GM12891 (cell line): ENCODE measurements at places on chromosomes 7 and 10.

DNA sequence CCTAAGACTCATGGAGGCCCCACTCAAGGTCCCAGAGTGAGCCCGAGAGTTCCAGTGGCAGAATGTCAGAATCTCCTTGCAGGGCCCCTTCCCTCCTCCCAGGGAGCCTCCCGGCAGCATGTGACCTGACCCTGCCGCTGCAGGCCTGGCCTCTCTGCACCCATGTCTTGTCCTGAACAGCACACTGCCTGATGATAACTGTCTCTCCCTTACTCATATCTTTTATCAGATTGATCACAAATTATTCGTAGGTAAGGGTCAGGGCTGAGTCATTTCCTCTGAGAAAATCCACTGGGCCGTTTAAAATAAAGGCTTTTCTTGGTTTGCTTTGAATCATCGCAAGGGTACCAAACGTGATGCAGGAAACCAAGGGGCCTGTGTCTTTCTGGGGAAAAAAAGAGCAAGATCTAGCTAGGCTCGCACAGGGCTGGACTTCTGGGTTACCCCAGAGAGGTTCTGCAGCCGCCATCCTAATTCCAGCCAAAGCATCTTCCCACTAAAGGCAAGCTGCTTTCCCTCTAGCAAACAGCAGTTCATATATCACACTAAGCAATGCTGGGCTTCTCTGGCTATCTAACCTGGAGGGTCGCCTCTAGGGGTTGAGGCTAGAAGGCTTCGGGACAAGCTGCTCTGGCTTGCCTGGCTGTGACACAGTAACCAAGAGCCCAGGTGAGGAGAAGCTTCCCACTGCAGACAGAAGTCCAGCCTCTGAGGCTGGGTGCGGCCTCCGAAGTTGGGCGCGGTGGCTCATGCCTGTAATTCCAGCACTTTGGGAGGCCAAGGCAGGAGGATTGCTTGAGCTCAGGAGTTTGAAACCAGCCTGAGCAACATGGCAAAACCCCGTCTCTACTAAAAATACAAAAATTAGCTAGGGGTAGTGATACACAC is 104.9 kb downstream of the SPDYE5 start:
- peak; percentile 48 for DNase-seq

DNA sequence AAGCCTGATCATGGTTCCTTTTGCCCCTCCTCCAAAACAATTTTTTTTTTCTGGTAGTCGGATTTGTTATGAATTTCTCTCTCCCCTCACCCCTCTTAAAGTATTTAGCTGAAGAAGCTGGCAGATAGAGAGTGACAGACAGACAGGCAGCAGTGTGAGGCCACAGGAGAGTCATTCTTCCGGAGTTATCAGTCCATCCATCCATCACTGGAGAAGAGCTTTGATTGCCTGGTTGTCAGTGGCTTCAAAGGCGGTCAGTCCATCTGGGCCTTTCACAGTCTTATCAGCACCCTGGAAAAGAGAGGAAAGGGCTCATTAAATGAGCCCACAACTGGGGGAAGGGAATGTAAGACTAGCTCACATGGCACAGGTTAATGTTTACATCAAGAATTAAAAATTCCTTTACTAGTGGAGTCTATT is 47.4 kb downstream of the MTPN start:
- no peak for DNase-seq

DNA sequence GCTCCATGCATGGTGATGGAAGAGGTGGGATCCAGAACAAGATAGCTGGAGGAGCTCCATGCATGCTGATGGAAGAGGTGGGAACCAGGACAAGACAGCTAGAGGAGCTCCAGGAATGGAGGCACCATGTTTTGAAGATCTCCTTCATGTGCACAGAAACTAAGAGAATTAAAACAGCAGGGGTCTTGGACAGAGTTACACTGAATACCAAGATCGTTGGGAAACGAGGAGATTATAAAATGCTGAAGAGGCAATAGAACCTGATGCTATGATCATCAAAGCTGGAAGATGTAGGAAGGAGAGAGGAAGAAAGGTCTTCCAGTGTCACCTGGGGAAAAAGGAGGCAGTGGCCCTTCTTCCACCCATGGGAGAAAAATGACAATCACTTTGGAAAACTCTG is 193.6 kb upstream of the PFKP start:
- DNase-seq, result no peak

GRCh38 chr10:89035461-89035860 is 44.9 kb downstream of the FAS start:
- DNase-seq, result no peak

GRCh38 chr7:125279961-125280360 is 350.3 kb upstream of the POT1 start:
- no peak for DNase-seq

- DNase-seq, result no peak
These were observed 24.2 kb downstream of the TRRAP start for GRCh38 chr7:98902523-98902922.

GRCh38 chr10:80261316-80262030 is 28.0 kb downstream of the MAT1A start:
- DNase-seq, result no peak

GRCh38 chr7:158343936-158344455 is 243.6 kb downstream of the PTPRN2 start:
- DNase-seq, result no peak

DNA sequence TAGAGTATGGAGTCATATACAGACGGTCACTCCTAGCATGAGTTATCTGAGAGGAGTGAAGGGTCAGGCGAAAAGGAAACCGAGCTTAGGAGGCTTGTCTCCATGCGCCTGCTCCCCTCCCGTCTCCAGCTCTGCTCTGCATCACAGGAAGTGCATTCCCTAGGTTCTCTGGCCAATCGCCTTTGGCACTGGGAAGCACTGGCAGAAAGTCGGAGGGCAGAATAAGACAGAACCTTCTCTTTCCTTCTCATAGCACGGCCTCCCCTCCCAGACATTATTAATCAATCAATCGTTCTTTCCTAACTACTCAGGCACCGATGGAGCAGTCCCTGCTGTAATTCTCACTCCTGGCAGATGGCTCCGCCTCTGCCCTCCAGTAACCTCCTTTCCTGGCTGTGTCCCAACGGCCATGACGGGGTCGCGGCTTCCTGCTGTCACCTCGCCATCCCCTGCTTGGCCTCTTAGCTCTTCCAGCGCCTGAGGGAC is 177.1 kb downstream of the FRMD4A start:
- no peak for DNase-seq

DNA sequence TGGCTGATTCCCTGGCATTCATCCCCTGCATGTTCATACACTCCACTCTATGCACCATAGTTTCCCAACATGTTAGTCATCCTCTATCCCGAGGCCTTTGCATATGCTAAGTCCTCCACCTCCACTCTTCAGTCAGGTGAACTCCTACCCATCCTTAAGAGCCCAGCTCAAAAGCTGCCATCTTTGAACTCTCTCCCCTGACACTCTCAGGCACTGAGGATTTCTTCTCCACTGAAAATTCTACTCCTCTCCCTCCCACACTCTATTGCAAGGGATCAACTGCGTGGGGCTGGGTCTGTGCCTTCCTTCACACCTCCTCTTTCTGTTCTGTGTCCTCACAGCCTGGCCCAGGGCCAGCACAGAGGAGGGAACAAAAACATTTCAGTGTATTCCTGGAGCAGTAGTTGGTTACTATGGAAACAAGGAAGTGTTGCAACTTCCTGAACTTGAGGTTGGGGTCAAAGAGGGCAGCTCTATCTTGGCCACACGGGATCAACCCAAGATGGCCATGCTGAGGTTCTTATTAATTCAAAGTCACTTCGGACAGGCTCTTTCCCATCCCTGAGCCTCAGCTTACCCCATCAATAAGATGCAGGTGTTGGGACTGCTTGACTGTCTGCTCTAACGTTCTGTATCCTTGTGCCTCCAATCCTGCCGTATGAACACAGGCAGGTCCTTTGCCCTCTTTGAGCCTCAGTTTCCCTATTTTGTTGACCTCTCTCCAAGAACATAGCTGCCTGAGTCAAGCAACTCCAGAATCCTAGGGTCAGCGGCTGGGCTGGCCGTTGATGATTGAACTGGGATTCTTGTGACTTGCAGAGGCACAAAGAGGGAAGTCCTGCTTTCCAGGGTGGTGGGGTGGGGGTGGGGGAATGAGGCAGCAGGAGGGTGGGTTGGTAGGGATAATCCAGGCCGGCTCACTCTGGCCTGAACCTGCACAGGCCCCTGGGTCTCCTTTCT is 15.5 kb downstream of the ZMIZ1 start:
- no peak for DNase-seq

- no peak for DNase-seq
These were observed 899.1 kb upstream of the ZWINT start for GRCh38 chr10:57260175-57260574.

- DNase-seq, result no peak
These were observed 157.9 kb upstream of the INSYN2A start for GRCh38 chr10:127354255-127354654.

DNA sequence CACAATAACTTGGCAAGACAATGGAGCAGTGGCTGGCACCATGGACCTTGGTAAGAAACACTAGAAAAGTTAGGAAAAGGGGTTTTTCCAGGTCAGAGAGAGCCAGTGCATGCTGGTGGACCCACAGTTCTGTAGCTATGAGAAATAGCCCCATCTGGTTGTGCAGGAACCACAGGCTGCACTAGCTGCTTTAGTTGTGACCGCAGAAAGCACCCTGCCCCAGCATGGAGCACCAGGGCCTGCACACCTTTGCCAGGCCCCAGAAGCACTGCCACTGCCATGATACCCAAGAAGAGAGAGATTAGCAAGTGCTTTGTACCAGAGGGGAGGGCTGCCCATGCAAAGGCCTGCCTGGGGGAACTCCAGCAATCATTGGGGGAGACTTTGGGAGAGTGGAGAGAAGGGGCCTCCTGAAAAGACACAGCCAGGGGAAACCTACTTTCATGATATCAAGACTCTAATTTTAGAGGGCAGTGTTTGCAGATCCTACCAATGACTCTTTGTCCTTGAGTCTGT is 256.1 kb upstream of the C7orf33 start:
- DNase-seq, result no peak

DNA sequence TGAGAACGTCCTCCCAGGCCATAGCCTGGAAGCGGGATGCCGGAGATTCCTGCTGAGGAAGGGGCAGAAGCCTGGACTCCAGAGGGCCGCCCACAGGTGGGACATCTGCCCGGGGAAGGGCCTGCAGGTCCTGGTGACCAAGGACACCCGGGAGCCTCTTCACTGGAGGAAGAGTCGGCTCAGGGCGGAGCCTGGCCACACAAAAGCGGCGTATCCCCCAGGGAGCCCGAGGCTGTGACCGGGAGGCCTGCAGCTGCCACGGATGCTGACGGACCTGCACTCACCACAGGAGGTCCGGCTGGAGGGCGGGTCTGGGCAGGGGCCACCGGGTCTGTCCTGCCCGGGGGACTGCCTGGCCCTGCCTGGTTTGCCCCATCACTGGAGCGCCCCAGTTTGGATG is 15.5 kb upstream of the ADGRA1 start:
- DNase-seq, result no peak

GRCh38 chr7:41010967-41011366 is 691.9 kb downstream of the INHBA start:
- DNase-seq, result no peak

- no peak for DNase-seq
These were observed 588 bp downstream of the GET4 start for GRCh38 chr7:876972-877311.

DNA sequence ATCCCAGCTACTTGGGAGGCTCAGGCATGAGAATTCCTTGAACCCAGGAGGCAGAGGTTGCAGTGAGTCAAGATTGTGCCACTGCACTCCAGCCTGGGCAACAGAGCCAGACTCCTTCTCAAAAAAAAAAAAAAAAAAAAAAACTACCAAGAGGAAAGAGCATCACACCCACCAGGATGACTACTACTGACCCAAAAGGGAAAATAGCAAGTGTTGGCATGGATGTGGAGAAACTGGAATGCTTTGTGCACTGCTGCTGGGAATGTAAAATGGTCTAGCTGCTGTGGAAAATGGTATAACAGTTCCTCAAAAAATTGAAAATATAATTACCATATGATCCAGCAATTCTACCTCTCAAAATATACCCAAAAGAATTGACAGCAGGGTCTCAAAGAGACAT is 7.7 kb upstream of the TIAL1 start:
- no peak for DNase-seq

GRCh38 chr10:112809736-112810135 is 140.3 kb upstream of the TCF7L2 start:
- DNase-seq, result no peak

DNA sequence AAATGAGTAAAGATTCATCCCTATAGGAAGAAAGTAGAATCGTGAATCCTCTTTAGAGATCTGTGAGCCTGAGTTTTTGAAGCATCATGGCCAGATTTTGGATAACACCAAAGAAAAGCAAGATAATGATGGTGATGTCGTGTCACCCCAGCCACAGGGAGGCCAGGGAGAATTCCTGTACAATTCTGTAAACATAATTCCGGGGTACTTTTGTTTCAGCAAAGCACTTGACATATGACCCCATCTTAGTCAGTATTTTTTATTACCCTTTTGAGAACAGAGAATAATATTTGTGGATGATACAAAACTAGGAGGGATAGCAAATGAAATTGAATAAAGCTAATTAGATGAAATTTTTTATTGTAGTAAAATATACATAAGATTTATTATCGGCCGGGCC is 33.8 kb downstream of the NACAD start:
- DNase-seq, result no peak

DNA sequence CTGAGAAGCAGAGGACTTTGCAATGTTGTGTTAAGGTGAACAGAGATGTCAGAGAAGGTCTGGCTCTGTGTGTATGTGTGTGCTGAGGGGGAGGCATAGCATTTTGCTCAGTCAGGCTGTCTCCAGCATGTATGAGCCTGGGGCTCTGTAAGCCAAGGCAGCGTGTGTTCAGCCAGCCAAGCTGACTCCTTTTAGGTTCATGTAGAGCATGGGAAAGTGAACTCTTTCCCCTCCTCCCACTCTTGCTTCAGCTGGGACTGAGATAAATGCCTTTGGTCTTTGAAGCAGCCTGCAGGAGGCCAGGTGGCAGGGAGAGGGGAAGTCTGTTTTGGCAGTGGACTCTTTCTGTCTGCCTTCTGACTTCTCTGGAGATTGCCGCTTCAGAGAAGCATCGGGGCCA is 3.8 kb downstream of the SFXN2 start:
- no peak for DNase-seq

GRCh38 chr7:106072715-106073091 is 39.4 kb downstream of the SYPL1 start:
- DNase-seq, result no peak

DNA sequence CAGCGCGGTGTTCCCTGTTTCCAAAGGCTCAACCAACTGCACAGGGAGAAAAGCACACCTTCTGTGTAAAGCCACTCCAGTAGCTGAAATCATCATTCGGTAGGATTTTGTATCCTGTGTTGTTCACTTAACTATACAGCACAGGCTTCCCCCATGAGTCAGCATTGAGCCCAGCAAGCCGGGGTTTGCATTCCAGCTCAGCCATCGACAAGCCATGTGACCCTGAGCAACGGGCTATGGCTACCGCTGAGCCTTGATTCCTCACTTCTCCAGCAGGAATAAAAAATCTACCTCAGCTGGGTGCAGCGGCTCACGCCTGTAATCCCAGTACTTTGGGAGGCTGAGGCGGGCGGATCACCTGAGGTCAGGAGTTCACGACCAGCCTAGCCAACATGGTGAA is 44.1 kb upstream of the ATP6V0A4 start:
- DNase-seq, result no peak

- no peak for DNase-seq
These were observed 21.3 kb upstream of the KCNK18 start for GRCh38 chr10:117175901-117176534.
